Airway epithelial cell (primary cell): ENCODE measurements at places on chromosomes 7 and 10. TPM values are rescaled to one million over a fixed set of nuclear protein-coding genes. Genes with fewer than 3 reads are reported as not detected.

PLXNA4 gene
- total RNA-seq, result 0.07 TPM in 1 of 2 replicates, not detected in the other

PIK3AP1 gene
- total RNA-seq, result 0.14 and 0.19 TPM in 2 replicates

FAM237B gene
- not detected in 2 replicates for total RNA-seq

NEUROG3 gene
- not detected in 2 replicates for total RNA-seq

ZNF117 gene
- 1.8 and 3.0 TPM in 2 replicates for total RNA-seq

MBL2 gene
- total RNA-seq, result not detected in 2 replicates

PILRA gene
- not detected in 2 replicates for total RNA-seq

GFRA1 gene
- 0.07 TPM in 1 of 2 replicates, not detected in the other for total RNA-seq

HTR7 gene
- 10.4 and 11.6 TPM in 2 replicates for total RNA-seq
